ENCODE measurements at places on chromosomes 6 and 20.
A peak's percentile ranks its signal among the peaks of the same experiment; 100 is the strongest.

- DNase-seq: no peak
Measured at GRCh38 chr6:157716251-157716995, 106.6 kb upstream of the SNX9 start.

GRCh38 chr6:160534050-160534696, 129.9 kb downstream of the LPA start:
- DNase-seq: peak; percentile 60

DNA sequence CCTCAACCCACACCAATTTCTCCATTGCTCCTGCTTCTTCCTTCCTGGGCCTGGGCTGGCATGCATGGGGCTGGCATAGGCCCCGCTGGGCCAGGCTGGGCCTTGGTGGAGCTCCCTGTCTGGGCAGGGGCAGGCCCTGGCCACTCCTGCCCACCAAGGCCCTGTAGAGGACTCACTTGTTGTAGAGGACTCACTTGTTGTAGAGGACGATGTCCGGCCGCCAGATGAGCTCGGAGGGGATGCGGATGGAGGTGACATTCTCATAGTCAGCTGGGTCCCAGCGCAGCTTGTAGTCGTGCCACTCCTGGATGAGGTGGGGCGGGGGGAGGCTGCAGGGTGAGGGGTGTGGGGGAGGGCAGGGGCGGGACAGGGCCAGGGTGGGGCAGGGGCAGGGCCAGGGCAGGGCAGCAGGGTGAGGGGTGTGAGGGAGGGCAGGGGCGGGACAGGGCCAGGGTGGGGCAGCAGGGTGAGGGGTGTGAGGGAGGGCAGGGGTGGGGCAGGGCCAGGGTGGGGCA, 5.3 kb downstream of the CHRNA4 start:
- DNase-seq: no peak

- DNase-seq: peak; percentile 17
Measured at GRCh38 chr6:45423111-45423823, 45.5 kb upstream of the SUPT3H start.

- no peak for DNase-seq
Measured at GRCh38 chr6:73504160-73504559, 16.7 kb downstream of the EEF1A1 start.

All from thyroid gland (tissue), 4 donors.